ENCODE measurements at places on chromosomes 6 and 20. TPM values are rescaled to one million over a fixed set of nuclear protein-coding genes. Genes with fewer than 3 reads are reported as not detected.
A peak's percentile ranks its signal among the peaks of the same experiment; 100 is the strongest.

Gene RNF144B
- 56.9 TPM for total RNA-seq

Gene CDSN
- total RNA-seq: not detected

Gene CPNE5
- total RNA-seq: 3.2 TPM

Gene CST5
- total RNA-seq: 0.37 TPM

Gene MAP1LC3A
- total RNA-seq: 30.7 TPM

Gene TBX18
- 0.25 TPM for total RNA-seq

Gene SIGLEC1
- 34.2 TPM for total RNA-seq

Gene TFAP2D
- total RNA-seq: not detected

Gene IL17A
- not detected for total RNA-seq

Gene ABHD16B
- total RNA-seq: not detected

Gene NR2E1
- not detected for total RNA-seq

- peak; percentile 26 for DNase-seq
Measured at GRCh38 chr6:165804331-165805066, 141.5 kb upstream of the PDE10A start.

- DNase-seq: no peak
Measured at GRCh38 chr6:722608-723007, 29.7 kb upstream of the EXOC2 start.

GRCh38 chr6:36340618-36341454 lies 4.1 kb upstream of the BNIP5 start:
- DNase-seq: peak; percentile 68

DNA sequence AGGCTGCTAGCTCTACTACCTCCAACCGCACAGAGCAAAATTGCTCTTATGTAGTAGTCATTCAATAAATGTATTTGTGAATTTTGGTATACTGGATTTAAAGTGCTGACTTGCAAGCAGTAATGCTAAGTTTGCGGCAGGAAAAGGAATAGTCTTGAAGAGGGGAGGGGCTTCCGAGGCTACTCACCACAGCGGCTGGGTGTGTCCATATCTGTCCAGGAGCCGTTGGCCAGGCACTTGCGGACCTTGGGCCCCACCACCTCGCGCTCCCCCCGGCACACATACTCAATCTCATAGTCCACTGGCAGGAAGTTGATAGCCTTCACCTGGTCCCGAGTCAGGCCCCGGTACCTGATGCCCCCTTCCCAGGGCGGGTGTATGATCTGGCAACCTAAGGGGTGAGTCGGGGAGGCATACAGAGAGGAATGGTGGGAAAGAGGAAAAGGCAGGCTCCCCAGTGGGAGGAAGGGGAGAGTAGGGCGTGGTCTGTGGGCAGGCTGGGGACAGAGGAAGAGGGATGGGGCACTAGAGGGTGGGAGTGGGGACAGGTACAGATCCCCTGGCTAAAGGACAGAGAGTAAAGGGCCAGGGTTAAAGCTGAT lies 1.7 kb downstream of the GABBR1 start:
- DNase-seq: no peak

DNA sequence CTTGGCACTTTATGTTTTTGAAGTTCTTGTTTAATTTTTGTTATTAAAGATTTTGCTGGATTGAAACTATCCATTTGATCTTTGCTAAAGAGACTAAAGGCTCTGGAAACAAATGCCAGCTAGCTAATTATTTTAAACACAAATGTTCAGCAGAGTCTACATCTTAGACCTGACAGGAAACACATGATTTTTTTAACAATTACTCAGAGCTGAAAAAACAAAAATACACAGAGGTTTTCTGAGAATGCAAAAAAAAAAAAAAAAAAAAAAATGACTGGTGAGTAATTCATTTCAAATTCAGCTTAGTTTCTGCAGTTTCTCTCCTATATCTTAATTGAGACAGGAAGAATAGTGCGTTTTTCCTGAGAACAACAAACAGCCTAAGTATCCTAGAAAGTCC lies 448.0 kb downstream of the TENT5A start:
- no peak for DNase-seq

- no peak for DNase-seq
Measured at GRCh38 chr6:67909354-67909753, 725.7 kb upstream of the ADGRB3 start.

GRCh38 chr6:89260832-89261231 lies 43.7 kb upstream of the GABRR1 start:
- peak; percentile 46 for DNase-seq

DNA sequence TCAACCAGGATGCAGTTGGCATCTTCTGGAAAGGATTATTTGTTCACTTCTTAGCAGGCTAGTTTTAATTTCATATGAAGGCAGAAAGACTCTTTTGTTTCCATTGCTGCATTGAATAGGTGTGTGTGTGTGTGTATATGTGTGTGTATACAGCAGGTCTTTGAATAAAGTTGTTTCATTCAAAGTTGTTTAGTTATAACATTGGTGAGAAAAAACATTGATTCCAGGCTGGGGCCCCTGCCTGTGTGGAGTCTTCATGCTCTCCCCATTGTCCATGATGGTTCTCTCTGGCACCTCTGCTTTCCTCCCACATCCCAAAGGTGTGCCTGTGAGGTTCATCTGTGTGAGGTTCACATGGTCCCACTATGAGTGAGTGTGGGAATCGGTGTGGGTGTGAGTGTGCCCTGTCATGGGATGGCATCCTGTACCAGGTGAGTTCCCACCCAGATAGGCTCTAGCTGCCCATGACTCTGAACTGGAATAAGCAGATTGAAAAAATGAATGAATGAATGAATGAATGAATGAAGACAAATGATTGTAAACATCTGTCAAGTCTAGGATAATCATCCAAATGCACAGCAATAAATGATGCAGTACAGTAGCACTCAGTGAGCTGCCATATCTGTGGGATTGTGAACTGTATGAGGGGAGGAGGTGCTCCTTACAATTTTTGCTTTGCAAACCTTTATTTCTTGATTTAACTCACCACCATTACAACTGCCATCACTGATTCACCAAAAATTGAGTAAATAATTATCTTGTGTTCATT lies 156.0 kb downstream of the ADGRG6 start:
- no peak for DNase-seq

GRCh38 chr20:58695084-58695722 lies 2.6 kb downstream of the NPEPL1 start:
- DNase-seq: no peak

GRCh38 chr6:137692806-137693205 lies 174.3 kb upstream of the TNFAIP3 start:
- DNase-seq: no peak

DNA sequence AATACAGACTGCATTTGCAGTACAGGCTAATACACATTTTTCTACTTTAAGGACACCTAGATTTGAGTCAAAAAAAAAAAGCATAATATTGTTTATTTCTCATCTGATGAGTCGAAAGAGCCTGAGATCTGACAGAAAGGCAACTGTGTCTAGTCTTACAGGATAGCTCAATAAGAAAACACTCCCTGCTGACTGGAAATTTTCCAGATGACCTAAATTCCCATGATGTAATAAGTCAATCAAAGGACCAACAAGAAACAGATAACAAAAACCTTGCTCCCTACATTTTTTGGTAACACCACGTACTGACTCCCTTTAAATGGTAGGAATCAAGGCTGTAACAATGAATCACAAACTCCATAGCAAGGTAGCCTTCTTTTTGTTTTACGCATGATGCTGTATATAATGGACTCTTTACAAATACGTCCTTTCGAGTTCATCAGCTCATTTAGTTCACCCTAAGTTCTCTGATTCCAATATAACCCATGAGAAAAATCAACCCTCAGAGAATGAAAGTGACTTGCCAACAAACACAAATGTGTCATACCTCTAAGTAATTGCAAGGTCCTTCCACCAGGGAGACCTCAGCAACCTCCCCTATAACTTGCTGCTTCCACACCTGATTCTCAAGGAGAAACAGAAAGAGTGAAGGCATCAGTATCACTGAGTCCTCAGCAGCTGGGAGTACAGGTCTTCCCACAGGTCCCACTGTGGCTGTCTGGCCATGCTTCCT lies 12.1 kb downstream of the TBX18 start:
- DNase-seq: no peak

- no peak for DNase-seq
Measured at GRCh38 chr6:166492092-166492741, 94.3 kb downstream of the RAMACL start.

DNA sequence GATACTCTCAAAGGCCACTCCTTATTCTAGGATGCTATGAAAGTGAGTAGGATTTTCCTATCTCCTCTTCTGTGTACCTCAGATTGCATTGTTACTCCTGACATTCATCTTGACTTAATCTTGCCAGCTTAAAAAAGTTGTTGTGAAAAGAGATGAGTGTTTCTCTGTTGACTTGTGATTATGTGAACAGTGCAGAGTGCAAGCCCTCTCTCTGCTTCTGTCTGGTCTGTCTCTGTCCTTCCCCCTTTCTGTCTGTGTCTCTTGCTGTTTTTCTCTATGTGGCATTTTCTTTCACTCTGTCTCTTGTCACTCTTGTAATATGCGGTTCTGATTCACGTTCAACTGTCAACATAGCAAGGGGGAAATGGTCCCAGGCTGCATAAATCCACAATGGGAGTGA lies 306.6 kb downstream of the FARS2 start:
- no peak for DNase-seq

- DNase-seq: no peak
Measured at GRCh38 chr6:31528307-31528777, 420 bp upstream of the MCCD1 start.

- DNase-seq: no peak
Measured at GRCh38 chr6:145963216-145964068, 716 bp downstream of the SHPRH start.

DNA sequence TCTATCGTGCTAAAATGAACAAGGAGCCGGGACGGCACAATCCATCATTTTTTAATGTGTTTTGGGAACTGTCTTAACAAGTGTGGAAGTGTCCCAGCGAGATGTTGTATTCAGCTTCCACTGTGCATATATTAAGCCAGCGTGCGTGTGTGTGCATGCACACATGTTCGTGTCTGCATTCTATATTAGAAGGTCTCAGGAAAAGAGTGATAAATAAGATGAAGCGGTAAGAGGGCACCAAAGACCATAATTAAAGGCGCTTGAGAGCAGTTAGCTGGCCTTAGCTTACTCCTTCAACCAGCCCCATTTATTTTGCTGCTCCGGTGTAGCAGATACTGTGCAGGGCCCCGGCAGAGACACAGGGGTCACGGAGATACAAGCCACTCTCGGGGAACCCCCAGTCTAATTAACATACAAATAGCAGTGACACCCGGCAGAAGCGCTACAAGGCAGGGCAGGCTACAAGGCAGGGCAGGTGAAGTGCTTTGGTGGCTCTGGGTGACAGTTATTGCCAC lies 206.5 kb upstream of the RREB1 start:
- DNase-seq: no peak

GRCh38 chr20:1579488-1579887 lies 22.0 kb upstream of the SIRPD start:
- no peak for DNase-seq

DNA sequence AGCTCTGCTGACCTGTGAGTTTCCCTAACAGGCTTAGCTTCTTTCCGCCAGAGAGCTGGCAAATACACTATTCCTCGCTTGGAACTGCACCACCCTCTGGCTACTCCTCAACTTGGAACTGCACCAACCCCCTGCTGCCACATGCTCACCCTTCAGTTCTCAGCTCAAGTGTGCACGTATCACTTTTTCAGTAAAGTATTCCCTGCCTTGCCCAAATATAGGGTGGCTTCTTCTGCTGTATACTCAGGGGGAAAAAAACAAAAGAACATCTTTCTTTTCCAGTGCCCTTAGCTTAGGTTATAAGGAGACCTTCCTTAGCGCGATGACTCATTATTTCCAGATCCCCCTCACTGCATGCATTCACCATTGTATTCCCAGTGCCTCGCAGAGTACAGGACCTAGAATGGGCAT lies 21.2 kb downstream of the GNAS-AS1 start:
- DNase-seq: peak; percentile 36

DNA sequence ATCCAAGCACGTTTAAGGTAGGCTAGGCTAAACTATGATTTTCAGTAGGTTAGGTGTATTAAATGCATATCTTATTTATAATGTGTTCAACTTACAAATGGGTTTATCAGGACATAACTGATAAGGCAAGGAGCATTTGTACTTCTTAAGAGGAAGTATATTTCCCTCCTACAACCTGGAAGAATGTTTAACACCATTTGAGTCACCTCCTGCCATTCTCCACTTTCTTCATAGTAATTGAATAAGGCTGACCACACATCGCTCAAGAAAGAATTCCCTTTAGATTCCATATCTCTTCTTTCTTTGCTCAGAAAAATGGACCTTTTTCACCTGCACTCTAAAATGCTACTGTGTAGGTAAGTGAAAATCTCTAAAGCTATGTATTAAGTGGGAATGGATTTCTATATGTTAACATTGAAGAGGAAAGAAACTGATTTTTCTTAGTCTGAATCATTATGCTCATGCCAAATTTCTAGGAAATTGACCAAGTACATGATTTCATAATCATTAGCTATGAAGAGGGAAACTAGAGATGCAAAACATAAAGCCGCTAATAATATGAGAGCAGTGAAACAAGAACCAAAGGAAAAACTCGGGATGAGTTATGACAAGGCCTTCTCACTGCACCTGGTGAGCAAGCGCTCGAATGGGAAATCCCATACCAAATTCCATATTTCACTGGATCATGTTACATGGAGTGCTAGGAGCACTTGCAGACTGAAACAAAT lies 210.4 kb downstream of the ALDH8A1 start:
- DNase-seq: no peak

- DNase-seq: peak; percentile 4
Measured at GRCh38 chr6:114344246-114344970, 1.6 kb upstream of the HS3ST5 start.

- no peak for DNase-seq
Measured at GRCh38 chr6:46217671-46218131, 46.9 kb upstream of the ENPP5 start.

- peak; percentile 82 for DNase-seq
Measured at GRCh38 chr20:44858606-44859360, 26.7 kb upstream of the YWHAB start.

- no peak for DNase-seq
Measured at GRCh38 chr6:2485116-2485515, 239.7 kb upstream of the GMDS start.

GRCh38 chr6:106517706-106518105 lies 111.6 kb downstream of the RTN4IP1 start:
- no peak for DNase-seq

DNA sequence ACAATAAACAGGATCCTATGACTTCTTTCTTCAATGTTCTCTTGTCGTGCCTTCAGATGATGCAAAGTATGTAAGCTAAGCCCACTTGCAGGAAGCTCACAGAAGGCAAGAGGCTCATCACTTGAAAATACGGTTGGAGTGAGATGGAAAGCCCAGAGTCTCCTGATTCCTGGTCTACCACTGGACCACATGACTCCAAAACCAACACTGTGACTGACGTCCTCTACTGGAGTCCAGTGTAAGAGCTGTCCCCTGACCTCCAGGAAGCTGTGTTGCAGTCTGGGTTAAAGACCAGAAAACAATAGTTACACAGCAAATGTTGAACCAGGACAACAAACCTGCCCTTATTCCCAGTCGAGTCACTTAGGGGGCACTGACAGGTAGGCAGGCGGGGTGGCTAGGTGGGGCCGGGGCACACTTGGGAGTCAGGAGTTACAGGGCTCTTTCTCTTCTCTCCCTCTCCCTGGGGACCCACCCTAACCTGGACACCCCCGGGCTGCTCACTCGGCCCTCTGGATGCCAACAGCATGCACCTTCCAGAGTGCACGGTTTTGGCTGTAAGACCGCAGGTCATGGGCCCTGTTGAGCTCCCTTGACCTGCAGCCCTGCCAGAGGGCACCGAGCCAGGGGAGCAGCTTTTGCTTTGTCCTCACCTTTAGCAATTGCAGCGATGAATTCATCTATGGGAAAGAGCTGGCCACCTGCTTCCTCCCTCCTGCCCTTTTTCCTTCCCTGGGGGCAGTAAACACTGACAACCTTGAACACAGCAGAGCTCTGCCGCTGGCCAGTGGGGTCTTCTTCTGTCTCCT lies 7.4 kb downstream of the PCK1 start:
- no peak for DNase-seq

- DNase-seq: no peak
Measured at GRCh38 chr20:37524859-37525708, 2.6 kb downstream of the BLCAP start.
